CD4-positive, alpha-beta T cell treated with Interleukin-10 for 1 hour (primary cell): ENCODE measurements at places on chromosomes 6 and 20.

DNA sequence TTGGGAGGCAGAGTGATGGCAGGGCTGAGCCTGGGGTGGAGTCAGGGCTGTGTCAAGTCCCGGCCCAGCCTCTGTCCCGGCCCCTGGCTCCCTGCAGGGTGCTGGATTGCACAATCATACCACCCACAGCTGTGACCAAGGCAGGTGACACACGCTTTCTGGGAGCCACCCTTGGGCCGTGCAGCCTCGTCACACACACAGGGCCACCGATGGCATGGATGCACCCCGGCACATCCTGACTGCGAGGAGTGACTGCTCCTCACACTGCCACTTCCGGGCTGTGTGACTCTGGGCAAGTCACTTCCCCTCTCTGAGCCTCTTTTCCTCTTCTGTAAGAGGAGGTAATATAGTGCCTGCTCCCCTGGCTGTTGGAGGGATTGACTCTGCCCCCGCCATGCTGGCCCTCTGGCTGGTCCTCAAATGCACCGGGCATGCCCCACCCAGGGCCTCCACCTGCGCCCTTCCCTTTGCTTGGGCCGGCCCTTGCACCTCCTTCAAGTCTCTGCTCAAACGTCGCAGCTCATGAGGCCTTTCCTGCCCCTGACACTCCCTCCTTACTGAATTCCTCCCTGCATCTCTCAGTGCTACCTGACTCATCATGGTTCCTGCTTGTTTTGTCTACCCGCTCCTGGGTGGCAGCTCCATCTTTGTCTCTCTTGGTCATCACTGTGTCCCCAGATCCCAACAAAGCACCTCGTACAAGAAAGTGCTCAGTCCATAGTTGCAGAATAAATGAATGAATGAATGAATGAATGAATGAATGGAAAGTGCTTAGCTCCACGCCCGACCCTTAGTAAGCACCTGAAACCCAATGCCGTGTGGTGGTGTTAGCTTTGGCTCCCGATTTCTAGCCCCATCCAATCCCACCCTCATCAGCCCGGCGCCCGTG, 93.5 kb downstream of the CEBPB start:
- no peak for DNase-seq

GRCh38 chr6:142845143-142845571, 99.8 kb downstream of the HIVEP2 start:
- peak; percentile 67 for DNase-seq

DNA sequence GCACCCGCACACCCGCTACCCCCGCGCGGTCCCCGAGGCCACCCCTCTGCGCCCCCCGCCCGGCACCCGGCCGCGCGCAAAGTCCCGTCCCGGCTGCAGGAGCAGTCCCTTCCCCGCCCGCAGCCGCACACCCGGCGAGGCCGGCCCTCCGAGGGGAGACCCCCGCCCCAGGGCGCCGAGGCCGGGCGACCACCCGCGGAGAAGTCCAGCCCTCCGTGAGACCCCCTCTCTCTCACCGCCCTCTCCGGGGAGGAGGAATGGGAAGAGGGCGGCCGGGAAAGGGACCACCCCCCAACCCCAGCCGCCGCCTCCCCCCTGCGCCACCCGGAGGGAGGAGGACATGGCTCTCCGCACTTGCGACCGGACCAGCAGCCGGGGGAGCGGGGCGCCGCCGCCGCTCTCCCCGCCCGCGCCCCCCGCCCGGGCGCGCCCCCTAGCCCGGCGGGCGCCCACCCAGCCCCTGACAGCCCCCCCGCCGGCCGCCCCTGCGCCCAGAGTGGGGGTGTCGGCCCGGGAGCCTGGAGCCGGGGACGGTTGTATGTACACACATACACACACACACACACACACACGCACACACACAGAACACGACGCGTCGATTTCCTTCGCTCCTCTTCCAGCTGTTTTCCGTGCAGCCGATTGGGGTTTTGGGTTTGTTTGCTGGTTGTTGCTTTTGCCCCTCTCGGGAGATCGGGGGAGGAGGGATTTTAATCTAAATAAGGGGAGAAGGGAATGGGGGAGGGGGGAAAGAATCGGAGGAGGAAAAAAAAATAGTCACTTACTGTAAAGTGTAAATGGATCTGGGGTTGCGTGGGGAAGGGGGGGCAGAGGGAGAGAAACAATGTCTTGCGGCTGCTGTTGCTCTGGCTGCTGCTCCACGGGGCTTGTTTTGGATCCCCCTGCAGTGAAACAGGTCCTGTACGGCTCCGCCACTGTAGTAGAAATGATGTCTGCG, at the start of gene ATXN1:
TSS of gene ATXN1 (minus strand) at position 945 of the 955 bp plus-strand sequence.
- peak; percentile 66 for DNase-seq

GRCh38 chr20:2299301-2299700, 3.5 kb downstream of the TGM3 start:
- no peak for DNase-seq

- no peak for DNase-seq
Measured at GRCh38 chr6:21098744-21099143, 494.8 kb upstream of the SOX4 start.

GRCh38 chr6:13072686-13073347, 255.5 kb downstream of the TBC1D7 start:
- no peak for DNase-seq

DNA sequence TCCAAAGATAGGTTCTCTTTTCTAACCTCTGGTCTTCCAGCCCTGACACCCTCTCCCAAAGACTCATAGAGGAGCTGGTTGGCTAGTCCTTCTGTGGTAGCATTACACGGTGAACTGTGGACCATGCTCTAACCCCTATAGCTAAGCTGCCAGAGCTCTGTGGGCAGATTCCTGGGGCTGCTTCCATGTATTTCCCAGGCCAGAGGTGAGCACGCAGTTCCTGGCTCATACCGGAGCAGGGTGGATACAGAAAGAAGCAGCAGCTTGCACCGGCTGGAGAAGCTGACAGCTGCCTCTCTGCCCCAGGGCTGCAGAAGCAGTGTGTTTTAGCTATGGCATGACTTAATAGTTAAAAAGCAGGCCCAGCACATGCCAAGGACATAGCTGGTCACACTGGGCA, 84.1 kb upstream of the FOXP4 start:
- no peak for DNase-seq
